Activated CD4-positive, alpha-beta T cell treated with anti-CD3 and anti-CD28 coated beads, Interleukin-2, Interleukin-4, amounts not matched to agents 100 ng/mL and 50 ng/mL, durations not matched to agents 16 hours and 8 hours (primary cell): ENCODE measurements at places on chromosomes 4 and X.

GRCh38 chr4:153529646-153530045 is 63.5 kb downstream of the TMEM131L start:
- DNase-seq = no peak

- peak; percentile 39 for DNase-seq
Measured at GRCh38 chr4:169566021-169566818, 46.2 kb downstream of the NEK1 start.

- no peak for DNase-seq
Measured at GRCh38 chr4:65825116-65825753, 154.9 kb upstream of the EPHA5 start.

DNA sequence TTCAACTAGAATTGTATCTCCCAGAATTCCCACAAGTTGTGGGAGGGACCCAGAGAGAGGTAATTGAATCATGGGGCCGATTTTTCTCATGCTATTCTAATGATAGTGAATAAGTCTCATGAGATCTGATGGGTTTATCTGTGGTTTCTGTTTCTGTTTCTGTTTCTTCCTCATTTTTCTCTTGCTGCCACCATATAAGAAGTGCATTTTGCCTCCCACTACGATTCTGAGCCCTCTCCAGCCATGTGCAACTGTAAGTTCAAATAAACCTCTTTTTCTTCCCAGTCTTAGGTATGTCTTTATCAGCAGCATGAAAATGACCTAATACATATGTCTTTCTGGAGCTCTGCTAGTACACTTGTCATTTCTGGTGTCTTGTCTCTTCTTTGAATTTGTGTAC is 22.1 kb upstream of the OR13H1 start:
- DNase-seq = no peak

DNA sequence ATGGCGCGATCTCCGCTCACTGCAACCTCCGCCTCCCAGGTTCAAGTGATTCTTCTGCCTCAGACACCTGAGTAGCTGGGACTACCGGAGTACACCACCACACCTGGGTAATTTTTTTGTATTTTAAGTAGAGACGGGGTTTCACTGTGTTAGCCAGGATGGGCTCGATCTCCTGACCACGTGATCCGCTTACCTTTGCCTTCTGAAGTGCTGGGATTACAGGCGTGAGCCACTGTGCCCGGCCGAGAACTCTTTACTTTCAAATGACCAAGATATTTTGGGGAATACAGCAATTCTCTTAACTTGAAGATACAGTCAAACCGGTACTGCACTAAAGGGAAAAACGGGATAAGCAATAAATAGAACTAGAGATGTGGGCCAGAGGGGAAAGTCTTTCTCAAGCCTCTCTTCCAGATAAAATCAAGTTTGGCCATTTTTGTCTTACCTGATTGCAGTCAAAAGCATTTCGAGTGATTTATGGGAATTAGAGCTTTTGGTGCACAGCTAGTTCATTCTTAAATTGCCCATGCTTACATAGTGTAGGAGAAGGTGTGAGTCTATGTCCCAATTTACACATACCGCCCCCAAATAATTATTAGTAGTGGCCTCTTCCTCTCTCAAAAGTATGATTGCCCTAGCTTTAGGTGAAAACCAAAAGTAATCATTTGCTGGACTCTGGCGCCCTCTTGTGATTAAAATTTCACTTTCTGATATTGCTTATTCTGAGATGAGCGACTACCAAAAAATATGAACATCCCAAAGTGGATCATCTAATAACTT is 53.2 kb upstream of the ABCG2 start:
- DNase-seq = peak; percentile 64

DNA sequence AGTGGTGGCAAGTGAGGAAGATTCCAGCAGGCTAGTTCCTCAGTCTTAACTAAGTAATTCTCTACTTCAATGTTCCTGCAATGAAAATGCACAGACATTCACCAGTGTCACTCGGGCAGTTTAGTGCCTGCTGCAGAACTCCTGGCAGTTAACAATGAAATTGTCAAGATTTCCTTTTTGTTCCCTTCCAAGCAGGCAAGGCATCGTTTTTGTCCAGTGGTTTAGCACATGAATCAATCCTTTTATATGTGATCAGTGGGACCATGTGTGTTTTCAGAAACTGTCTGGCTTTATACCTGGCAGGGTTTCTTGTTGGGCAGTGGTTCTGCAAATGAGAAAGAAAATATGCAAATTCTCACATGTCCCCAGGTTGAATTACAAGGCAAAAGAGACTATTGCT is 122.2 kb downstream of the GBA3 start:
- DNase-seq = no peak

DNA sequence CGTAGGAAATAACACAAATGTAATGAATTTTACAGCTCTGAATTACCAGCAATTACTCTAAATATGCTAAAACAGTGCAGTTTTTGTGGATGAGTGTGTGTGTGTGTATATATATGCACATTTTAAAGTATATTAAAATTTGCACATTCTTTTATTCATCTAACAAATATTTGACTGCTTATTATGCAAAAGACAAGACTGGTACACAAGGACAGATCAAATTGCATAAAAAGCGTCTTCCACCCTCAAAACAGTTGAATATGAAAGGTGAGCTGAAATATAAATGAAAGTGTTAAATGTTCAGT is 13.9 kb downstream of the ZAR1 start:
- DNase-seq = no peak

DNA sequence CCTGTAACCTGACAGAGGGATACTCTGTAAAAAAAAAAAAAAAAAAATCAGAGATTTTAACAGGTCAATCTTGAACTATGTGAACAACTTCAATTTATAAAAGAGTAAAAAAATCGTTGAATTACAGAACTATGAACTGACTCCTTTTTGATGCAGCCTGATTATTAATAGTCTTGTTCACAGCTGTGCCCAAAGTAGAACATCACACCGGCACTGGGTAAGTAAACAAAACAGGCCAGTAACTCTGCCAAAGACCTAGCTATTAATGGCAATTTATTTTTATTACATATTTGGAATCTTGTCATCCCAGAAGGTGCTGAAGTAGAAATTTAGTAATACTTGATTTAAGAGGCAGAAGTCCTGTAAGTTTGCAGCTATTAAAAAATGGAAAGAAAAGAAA is 31.4 kb downstream of the CPE start:
- no peak for DNase-seq

- DNase-seq = no peak
Measured at GRCh38 chr4:139175646-139176301, 1.2 kb downstream of the ELF2 start.

DNA sequence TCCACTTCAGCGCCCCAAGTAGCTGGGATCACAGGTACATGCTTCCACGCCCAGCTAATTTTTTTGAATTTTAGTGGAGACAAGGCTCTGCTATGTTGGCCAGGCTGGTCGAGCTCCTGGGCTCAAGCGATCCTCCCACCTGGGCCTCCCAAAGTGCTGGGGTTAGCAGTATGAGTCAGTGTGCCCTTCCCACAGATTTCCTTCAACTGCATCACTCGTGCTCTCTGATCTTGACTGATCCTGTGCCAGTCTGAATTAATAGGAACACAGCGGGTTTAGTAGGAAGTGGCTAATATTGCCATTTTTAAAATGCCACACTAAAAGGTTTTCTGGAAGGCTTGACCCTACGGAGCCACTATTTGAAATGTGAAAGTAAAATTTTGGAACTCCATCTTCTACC is 4.3 kb upstream of the SHROOM2 start:
- DNase-seq = no peak

GRCh38 chr4:145216535-145216934 is 36.1 kb upstream of the OTUD4 start:
- DNase-seq = no peak

DNA sequence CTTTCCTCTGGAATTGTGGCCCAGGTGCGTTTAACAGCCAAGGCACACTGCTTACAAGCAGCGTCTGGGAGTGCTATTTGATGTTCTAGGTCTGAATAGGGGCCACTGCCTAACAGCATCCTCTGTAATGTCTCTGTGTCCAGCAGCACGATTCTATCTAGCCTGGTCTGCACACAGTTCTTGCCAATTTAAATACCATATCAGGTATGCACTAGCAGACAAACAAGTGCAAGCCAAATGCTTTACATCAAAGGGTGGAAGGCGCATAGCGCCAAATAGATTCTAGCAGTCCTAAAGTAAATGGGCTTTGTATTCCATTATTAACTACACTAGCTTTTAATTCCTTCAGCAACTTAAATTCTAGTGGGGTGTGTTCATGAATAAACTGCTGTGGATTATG is 15.8 kb upstream of the UGDH start:
- no peak for DNase-seq

- no peak for DNase-seq
Measured at GRCh38 chr4:2800691-2801596, 8.1 kb downstream of the SH3BP2 start.

- no peak for DNase-seq
Measured at GRCh38 chr4:112823156-112823555, 186.2 kb downstream of the LARP7 start.

DNA sequence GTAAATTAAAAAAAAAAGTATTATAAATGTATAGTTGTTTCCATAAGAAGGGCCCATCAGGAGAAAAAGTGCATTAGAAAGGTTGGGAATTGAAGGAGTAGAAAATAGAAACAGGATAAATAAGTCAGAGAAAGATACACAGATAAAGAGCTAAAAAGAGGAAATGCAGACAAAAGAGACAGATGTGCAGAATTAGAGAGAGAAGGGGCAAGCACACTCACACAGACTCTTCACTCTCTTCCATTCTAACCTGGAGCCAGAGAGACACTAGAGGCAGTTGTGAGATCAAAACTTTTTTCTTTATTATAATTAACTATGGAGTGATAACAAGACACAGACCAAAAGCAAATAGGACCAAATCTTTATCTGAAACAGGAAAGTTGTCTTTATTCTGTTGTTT is 134.1 kb downstream of the CEP135 start:
- DNase-seq = no peak

- peak; percentile 88 for DNase-seq
Measured at GRCh38 chr4:3531879-3532750, at the start of gene LRPAP1. LRPAP1 (minus strand) TSS chr4:3532422; CDS start chr4:3532412, 10 bp downstream.

GRCh38 chrX:43267652-43268051 is 388.4 kb upstream of the MAOA start:
- DNase-seq = no peak

DNA sequence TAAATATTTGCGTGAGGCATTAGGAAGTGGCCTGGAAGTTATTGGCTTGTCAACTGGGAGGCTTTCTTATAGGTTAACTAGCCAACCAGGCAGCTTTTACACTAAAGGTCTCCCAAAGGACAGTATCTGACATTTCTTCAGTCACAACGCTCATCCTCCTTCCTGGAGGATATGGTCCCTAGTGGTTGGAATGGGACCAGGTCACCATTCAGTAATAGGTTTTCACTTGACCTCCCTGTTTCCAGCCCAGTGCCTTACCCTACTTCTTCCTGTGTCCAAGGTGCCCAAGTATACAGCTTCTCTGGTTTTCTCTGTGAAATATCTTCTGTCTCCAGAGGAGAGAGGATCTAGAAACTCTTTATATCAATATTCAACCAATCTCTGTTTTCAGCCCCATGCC is 38.5 kb downstream of the RPS6KA3 start:
- no peak for DNase-seq

GRCh38 chr4:4423706-4424498 is 37.0 kb downstream of the NSG1 start:
- DNase-seq = no peak

DNA sequence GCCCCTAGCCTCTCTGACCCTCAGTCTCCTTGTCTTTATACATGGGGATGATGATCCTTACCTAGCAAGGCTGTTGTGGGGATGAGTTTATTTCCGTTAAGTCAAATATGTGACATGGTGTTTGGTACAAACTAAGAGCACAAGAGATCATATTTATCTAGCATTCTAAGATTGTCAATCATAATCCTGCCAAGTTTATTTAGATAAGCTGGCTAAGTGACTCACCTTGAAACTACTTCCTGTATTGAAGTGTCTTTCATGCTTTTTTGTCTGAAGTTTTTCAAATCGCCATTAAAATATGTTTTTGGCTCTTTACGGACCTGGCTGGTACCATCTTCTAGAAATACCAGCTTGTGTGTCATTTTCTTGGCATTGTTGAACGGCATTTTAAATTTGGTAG is 30.7 kb downstream of the MAP7D3 start:
- DNase-seq = no peak

- no peak for DNase-seq
Measured at GRCh38 chrX:15072880-15073279, 197.0 kb downstream of the ASB9 start.

GRCh38 chr4:158758142-158758541 is 10.7 kb upstream of the FNIP2 start:
- DNase-seq = no peak

GRCh38 chr4:85879518-85879917 is 404.6 kb downstream of the ARHGAP24 start:
- no peak for DNase-seq

DNA sequence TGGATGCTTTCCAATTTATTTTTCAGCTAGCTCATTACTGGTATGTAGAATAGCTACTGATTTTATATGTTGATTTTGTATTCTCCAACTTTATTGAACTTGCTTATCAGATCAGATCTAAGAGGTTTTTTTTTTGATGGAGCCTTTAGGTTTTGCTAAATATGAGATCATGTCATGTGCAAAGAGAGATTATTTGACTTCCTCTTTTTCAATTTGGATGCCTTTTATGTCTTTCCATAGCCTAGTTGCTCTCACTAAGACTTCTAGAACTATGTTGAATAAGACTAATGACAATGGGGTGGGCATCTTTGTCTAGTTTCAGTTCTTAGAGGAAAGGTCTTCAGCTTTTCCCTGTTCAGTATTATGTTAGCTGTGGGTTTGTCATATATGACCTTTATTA is 11.7 kb downstream of the MAGEE1 start:
- DNase-seq = no peak

DNA sequence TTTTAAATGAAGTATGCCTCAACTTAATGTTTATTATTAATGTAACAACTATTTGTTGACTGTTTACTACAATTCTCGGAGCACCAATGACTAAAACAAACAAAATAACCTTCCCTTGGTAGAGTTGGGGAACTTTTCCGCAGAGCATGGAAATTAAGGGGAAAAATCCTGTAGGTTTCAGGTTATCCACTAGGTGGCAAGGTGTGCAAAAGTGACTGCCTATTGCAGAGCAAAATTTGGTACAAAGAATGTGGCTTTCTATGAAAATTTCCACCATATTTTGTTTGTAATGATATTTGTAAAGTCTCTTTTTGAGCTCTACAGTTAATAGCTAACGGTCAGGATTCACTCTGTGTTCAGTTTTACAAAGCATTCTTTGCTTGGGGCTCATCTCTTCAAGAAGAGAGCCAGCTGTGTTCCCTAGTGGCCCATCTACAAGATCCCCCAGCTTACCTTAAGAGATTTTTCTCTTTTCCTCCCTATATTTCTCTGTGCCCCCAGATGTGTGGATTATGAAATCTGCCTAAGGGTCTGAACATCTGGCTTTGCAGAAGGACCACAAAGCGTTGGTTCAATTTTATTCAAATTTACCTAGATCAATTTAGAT is 61.1 kb downstream of the FBXO8 start:
- DNase-seq = peak; percentile 31
